ENCODE measurements at places on chromosomes 1 and 21.

DNA sequence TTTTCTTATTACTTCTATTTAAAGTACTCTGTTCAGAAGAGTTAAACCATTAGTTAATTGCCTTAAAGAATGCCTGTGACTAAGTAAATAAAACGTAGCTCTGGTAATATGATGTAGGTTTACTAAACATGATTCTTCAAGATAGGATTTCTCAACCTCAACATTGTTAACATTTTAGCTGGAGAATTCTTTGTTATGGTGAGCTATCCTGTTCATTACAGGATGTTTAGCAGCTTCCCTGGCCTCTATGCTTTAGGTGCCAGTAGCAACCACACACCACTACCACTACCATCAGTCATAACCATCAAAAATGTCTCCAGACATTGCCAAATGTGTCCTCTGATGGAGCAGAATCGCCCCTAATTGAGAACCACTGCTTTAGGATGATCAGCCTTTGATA, 10.7 kb downstream of the RPF1 start:
- no peak for DNase-seq

- no peak for DNase-seq
Measured at GRCh38 chr1:40451238-40451585, 936 bp downstream of the ZFP69B start.

GRCh38 chr21:40639616-40640194, 207.3 kb downstream of the DSCAM start:
- no peak for DNase-seq

- DNase-seq: no peak
Measured at GRCh38 chr1:226677027-226678020, 61.8 kb downstream of the ITPKB start.

- no peak for DNase-seq
Measured at GRCh38 chr1:231274119-231274825, 33.3 kb downstream of the GNPAT start.

DNA sequence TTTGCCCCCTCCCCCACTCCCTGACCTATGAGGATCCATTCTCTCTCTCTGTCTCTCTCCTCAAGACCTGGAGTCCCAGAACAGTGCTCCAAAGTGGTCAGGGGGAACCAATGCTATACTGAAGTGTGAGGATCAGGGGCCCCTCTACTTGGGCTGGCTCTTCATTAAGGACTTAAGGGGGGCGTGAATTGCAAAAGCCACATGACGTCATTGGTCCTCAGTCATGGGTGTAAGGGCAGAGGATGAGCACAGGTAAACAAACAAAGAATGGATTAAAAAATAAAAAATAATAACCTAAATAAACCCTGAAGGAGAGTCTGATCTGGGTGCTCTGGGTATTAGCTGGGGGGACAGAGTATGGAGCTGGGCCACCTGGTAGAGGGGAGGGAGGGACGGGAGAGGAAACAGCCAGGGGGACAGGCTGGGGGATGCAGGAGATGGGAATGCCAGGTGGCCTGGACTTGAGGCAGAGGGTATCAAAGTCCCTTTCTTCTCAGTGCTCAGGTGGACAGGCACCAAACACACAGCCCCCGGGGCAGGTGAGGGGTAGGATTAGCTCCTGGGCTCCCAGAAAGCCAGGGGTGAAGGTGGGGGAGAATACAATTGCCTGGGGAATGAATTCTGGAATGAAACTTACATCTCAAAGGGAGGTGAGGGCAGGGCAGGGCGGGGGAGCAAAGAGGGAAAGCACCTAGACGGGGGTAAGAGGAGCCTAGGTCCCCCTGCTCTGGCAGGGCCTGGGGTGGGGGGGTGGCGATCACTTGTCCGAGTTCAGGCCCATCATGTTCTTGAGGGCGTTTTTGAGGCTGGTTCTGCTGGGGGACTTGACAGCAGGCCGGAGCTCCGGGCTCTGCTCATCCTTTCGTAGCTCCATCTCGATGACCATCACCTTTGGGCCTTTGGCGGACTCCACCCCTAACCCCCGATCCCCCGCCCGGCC, 4.6 kb downstream of the MPZ start:
- no peak for DNase-seq

GRCh38 chr1:204791453-204792353, 79.0 kb upstream of the NFASC start:
- DNase-seq: no peak

DNA sequence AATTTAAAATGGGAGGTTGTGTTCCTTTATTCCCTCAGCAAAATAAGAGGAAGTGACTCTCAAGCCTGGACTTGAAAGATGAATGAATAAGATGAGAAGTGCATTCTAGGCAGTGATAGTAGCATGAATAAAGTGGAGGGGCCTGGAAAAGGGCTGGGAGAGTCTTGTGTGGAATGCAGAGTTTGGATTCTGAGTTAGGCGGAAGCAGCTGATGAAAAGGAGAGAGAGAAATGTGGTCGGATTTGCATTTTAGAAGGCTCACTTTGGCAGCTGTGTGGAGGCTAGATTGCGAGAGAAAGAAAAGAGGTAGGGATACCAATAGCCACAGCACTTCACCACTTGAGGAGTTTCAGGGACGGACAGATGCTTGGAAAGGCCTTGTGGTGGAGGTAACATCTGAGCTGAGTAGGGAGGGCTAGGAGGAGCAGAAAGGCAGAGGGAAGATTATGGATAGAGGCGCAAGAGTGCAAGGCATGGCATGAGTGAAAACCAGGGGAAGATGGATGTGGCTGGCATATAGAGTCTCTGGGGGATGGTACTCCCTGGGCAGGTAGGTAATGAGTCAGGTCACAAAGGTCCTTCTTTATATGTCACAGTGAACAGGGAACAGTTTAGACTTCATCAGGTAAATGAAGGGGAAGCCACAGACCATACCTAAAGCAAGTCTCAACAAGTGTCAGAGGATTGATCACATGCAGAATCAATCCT, 59.6 kb downstream of the ST3GAL3 start:
- DNase-seq: no peak

DNA sequence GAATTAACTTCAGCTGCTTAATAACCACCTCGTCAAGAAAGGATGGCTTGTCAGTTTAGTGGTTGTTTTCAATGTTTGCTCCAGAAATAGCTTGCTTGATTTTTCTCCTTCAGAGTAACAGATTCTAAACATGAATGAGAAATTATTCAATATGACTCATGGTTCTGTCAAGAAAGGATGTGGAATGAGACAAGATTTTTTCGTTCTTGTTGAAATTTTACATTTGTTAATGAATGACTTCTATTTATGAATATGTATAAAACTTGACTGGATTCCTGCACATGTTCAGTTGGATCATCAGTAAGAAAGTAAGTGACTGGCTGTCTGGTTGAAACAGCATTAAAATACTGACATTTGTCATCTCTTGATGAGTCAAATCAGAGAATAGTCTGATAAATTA, 38.3 kb downstream of the IFI44 start:
- no peak for DNase-seq

DNA sequence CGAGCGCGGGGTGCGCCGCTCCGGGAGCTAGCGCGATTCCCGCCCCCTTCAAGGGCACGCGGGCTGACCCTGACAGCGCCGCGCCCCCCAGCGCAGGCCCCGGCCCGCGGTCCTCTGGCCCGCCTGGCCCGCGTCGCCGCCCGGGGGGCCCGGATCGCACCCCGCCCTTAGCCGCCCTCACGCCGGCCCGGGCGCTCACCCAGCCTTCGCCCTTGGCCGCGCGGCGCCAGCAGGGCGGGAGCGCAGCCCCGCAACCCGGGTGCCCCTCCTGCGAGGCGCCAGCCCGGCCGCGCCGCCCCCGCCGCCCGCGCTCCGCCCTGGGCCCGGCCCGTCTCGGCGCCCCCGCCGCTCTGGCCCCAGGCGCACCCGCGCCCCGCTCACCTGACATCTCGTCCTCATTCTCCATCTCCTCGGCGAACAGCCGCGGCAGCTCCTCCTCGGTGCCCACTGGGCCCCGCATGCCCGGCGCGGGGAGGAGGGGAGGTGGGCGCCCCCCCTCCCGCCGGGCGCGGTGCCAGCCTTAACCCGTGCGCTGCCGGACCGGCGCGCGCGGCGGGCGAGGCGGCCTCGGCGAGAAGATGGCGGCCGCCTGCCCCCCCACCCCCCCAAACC, 451 bp downstream of the CHD5 start:
- no peak for DNase-seq

DNA sequence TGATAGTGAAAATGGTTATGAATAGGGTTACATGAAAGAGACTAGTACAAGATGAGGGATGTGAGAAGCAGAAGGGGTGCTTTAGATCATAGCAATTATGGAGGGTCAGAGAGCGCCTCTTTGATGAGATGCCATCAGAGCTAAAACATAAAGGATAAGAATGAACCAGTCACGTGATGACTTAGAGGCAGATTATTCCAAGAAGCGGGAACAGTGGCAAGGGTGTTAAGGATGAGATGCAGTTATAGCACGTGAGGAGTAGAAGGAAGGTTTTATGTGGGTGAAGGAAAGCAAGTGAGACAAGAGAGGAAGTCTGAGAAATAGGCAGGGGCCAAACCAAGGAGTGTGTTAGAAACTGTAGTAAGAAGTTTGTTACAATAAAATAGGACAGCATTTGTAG, 360.1 kb downstream of the DPYD start:
- no peak for DNase-seq

- peak; percentile 98 for DNase-seq
Measured at GRCh38 chr1:153790313-153790965, 15.2 kb downstream of the SLC27A3 start.

- no peak for DNase-seq
Measured at GRCh38 chr1:119286587-119287181, 81.9 kb upstream of the HAO2 start.

DNA sequence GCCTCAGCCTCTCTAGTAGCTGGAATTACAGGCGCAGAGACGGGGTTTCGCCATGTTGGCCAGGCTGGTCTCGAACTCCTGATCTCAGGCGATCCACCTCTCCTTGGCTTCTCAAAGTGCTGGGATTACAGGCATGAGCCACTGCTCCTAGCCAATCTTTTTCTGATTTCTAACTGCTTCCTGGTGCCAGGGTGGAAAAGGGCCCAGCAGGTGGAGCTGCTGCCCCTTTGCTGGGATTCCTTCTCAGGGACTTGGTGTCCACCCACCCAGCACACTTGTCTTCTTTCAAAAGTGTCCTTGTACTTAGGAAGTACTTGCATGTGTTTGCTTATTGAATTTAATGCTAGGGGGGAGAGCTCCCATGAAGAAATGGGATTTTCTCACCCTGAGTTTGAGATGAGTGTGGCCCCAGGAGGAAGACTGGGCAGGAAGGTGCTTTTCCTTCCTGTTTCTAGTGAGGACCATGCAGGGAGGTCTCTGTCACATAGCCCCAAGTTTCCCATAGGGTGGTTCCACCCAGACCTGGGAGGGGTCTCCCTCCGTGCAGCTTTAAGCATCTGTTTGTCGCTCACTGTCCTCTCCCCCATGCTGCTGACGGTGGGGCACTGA, 14.2 kb downstream of the UTP11 start:
- DNase-seq: no peak

DNA sequence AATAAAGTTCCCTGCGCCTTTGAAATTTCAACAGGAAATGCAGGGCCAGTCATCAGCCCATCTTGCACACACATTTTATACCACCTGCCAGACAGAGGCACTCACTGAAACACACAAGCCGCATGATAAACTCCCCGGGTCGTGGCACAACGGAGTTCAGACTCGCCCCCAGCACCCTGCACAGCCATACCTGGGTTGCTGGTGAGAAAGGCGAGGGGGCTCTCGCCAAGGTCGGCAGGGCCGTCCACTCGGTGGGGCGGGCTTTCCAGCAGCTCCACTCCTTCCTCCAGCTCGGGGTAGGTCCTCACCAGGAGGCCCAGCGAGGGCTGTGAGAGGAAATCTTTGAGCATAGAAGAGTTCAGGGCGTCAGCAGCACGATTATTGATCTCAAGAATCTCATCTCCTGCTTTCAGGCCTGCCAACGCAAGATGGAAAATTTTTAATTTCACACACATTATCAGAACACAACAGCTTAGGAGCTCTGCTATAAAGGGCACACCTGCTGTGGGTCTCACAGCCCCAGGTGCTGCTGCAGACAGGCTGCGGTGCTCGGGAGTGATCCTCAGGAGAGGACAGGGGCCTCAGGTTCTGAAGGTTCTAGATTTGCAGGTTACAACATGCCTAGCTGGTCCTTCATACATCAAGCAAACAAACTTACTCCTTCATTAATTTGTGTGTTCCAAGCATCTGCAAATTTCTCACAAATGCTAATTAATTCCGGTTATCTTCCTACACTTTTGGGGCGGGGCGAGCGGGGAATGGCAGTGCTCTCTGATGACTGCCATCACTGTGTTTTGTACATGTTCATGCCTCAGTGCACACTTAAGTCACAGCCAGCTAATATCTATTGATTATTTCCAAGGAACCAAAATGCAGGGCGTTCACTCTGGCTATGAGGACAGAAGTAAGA, 144.2 kb upstream of the KRTAP19-8 start:
- DNase-seq: no peak

DNA sequence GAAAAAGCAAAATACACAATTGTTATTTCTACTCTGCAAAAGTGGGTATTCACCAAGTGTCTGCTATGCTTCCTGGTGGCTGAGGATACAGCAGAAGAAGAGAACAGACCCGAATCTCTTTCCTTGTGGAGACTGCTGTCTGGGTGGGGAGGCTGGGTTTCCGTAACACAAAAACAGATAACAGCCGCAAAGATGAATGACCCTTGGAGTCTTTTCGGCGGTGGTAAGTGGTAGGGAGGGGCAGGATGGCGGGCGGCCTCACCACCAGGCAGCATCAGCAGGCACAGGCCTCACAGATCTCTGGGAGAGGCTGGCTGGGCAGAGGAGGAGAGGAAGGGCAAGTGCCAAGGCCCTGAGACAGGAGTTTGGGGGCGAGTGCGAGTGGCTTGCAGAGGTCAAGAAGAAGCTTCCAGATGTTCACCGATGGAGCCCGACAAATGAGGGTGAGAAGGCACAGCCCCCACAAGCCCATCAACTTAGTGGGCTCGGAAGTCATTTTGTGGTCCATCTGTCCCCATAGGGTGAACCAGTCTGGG, 164.2 kb downstream of the RHOU start:
- DNase-seq: peak; percentile 87

DNA sequence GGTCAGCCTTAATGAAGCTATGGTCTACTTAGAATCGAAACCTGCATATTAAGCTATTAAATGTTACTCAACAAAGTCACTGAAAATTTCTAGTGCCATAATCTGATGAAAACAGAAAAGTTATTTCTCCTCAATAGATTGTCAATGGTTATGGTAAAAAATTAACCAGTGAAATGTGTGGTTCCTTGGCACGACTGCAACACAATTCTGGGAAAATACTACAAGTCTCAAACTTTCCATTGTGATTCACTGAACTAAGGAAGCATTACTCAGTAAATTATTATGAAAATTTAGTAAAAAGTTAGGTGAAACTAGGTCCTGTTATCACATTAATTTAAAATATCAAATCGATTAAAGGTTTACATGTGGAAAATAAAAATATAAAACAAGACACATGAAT, 12.8 kb upstream of the OR2T10 start:
- no peak for DNase-seq

DNA sequence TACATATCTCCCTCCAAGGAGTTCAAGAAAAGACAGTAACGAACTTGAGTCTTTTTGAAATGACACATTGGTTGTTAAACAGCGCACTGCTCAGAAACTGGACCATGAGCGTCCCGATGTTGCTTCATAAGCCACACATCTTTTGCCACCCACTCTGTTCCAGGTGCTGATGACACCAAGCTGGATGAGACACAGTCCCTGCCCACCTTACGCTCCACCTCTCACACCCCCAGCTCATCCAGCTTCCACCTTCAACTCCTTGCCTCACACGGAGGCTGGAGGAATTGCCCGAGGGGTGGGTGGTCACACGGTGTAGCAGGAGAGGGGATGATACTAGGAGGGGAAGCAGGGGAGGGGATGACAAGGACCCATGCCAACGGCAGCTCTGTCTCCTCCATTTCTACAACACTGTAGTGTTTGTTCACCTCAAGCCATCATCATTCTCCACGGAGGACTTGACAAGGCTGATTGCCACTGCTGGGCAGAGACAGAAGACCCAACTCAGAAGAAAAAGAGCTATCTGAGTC, 148.5 kb upstream of the TNR start:
- DNase-seq: peak; percentile 91
